ENCODE measurements at places on chromosomes 4 and X.

- no peak for DNase-seq
Observed at GRCh38 chrX:49187028-49187394, 838 bp upstream of the PRICKLE3 start.

DNA sequence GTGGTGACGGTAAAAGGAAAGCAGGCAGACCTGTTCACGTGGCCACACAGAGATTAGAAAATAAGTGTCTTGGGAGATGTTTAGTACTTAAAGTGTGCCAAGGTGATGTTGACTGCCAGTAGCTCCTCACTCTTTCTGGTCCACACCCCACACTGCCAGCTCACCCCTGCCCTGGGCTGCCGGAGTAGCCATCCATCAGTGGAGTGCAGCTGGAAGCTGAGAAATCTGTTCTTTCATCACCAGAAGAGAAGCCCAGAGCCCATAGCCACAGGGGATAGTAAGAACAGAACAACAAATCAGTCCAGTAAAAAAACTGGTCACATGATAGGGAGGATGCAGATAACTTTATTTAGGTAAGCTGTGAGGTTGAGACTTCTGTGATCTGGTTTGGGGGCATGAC lies 64.1 kb downstream of the WWC2 start:
- DNase-seq: no peak

DNA sequence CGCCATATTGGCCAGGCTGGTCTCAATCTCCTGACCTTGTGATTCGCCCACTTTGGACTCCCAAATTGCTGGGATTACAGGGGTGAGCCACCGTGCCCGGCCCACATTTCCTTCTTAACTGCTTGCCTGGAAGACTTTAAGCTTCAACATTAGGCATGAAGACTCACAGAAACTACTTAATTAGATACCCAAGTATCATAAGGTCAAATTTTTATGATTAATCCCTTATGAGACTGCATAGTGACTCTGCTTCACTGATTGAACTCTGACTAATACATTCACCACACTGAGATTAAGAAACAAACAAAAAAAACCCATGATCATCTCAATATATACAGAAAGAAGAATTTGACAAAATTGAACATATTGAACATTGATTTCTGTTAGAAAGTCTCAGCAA lies 87.4 kb upstream of the KCTD8 start:
- no peak for DNase-seq

DNA sequence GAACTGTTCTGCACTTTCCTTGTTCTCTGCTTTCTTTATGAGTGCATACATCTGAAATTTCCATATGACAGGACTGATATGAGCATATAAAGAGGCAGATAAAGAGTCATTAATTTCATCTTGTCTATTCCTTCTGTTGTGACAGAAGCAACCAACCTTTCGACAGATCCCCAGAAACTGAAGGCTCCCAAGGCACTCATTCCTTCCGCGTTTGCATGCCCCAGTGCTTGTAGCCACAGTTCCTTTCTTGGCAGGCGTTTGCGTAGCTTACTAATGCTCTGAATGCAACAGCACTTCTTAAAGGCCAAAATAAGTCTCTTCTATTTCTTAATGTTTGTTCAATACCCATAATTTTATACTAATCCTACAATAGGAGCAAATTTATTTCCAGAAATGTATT lies 94.0 kb upstream of the TBL1X start:
- DNase-seq: no peak

DNA sequence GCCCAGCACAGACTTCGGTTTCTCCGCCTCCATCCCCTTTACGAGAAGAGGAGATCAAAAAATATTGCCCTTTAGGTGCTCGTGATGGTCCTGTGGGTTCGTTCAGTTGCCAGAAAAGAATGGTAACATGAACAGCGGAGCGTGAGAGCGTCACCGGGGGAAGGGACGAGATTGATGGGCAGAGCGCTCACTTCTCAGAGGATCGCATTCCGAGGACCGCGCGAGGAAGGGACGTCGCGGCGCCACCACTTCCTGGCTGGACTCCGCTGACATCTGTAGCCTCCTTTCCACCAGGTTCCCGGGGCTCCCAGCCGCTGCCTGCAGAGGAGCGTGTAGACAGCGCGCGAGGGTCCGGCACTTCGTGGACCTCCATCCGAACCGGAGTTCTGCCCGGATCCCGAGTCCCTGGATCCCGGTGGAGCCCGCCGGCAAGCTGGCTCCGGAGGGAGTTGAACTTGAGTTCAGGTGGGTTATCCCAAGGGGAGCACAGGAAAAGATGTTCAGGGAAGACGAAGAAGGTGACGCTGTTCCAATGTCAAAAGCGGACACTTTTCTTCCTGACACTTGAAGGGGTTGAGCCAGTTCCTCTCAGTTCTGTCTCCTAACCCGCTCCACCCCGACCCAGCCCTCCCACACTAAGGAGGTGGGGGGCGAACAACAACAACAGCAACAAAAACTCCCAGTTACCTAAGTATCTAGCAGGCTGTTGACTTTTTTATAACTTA lies 484 bp downstream of the GALNTL6 start:
- DNase-seq: no peak

DNA sequence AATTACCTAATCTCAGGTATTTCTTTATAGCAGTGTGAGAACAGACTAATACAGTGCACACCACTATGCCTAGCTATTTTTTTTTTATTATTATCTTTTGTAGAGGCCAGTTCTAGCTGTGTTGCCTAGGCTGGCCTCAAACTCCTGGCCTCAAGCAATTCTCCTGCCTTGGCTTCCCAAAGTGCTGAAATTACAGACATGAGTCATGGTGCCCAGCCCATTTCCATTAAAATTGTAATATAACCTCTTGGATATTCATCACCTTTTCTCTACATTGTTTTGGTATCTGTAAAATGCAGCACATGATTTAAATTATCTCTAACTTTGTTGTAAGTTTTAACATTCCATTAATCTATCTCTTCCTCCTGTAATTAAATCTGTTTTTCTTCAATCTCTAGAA lies 2052.9 kb downstream of the ARAP2 start:
- no peak for DNase-seq

DNA sequence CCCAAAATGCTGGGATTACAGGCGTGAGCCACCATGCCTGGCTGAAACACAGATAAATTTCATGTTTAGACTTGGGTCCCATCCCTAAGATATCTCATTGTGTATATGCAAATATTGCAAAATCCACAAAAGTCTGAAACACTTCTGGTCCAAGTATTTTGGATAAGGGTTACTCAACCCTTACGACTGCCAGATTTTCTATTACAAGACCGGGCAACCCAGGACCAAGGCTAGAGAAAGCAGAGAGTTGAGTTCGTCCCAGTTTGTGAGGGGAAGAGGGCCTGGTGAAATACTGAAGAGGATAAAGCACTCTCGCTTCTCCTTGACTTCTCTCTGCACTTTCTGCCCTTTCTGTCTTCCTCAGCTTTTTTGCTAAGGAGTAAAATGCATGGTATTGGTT lies 34.5 kb downstream of the ZFX start:
- no peak for DNase-seq

DNA sequence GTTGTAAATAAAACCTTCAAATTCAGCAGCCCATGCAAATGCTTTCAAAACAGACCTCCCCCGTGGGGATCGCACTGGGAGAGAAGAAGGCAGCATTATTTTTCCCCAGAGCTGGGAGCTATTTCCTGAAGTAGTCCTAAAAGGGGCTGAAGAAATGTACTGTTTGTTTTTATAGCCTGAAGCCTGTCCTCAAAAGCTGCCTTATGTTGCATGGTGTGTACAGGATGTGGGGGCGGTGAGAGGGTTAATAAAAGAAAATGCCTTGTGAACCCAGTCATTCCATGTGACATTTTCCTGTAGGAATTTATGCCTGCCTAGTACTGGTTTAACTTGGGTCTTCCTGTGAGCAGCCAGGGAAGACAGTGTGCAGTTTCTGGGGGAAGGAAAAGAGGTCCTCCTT lies 144.1 kb downstream of the SOWAHB start:
- no peak for DNase-seq

- DNase-seq: no peak
Observed at GRCh38 chr4:5979981-5980380, 38.2 kb downstream of the C4orf50 start.

- no peak for DNase-seq
Observed at GRCh38 chr4:151094290-151094751, 5.1 kb upstream of the RPS3A start.

DNA sequence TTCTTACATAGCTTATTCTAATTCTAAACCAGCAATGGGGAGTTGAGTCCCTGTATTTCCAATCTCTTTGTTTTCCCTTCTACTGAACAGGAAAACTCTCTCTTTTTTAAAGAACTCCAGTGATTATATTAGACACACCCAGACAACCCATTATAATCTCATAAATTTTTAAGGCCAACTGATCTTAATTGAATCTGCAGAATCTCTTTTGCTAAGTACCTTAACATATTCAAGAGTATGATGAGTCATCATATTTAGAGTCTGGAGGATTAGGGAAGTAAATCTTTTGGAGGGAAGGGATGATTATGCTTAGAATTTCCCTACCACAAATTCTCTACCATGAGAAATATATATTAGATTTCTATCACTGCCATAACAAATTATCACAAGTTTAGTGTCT lies 705.1 kb downstream of the CENPC start:
- DNase-seq: no peak

DNA sequence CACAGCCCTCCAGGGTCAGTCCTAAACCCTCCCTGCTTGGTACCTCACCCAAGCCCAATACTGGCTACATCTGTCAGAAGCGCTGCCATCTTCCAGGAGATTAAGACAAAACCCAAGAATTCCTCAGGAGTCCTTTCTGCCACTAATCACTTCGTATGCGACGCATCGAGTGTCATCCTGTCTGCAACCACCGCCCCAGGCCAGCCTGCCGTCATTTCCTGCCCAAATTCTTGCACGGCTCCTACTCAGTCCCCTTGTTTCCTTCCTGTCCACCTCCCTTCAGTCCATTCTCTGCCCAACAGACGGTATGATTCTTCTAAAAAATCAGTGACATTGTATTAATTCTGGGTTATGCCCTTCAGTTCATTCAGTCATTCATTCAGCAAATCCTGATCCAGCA lies 113.6 kb downstream of the NFKB1 start:
- no peak for DNase-seq

- DNase-seq: no peak
Observed at GRCh38 chrX:137428221-137428661, 137.7 kb upstream of the ZIC3 start.

GRCh38 chr4:15906020-15906443 lies 32.5 kb downstream of the FGFBP1 start:
- no peak for DNase-seq

GRCh38 chrX:23919706-23920320 lies 12.0 kb downstream of the CXorf58 start:
- no peak for DNase-seq

- no peak for DNase-seq
Observed at GRCh38 chr4:102196221-102196620, 149.1 kb downstream of the SLC39A8 start.

- DNase-seq: no peak
Observed at GRCh38 chr4:25123236-25123635, 37.0 kb downstream of the SEPSECS start.
